PC-9 (cell line): ENCODE measurements at places on chromosomes 13 and 19.
A peak's percentile ranks its signal among the peaks of the same experiment; 100 is the strongest.

DNA sequence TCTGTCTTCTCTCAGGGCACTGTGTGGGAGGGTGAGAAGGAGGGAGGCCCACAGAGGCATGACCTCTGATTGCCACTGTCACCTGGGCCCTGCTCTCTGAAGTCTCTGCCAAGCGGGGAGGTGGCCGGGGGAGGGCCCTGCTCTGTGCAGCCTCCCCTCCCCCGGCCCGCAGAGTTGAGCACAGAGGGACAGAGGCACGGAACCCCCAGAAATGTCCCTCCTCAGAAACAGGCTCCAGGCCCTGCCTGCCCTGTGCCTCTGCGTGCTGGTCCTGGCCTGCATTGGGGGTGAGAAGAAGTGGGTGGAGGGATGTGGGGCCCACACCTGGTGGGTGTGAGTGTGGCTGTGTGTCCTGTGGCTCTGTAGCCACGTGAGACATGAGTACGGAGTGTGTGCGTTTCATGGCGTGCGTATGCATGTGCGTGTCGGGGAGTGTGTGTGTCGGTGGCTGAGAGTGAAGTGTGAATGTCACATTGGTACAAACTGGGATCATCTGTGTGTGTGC, at the start of gene APOC4:
Gene APOC4, plus strand, starts transcription at position 171 of the 505 bp plus-strand sequence. Its CDS starts 41 bp downstream, at position 212.
- DNase-seq, result no peak

GRCh38 chr13:33544308-33544707, 258.8 kb upstream of the STARD13 start:
- no peak for DNase-seq

DNA sequence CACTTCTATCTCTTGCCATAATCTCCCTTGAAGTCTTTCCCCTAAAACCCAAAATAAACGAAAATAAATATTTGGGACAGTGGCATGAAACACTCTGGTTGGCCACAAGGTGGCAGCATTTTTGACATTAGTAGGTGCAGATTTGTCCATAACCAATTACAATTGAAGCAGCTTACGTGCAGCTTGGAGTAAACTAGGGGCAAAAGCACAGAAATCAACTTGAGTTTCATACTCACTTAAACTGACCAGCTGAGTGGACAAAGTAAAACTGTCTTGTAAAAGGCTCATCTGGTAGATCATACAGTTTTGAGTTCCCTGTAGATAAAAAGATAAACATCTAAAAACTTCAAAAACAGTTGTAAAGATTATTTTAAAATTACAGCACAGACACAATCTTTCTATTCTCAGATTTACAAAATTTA, 18.8 kb downstream of the PDCD5 start:
- no peak for DNase-seq

DNA sequence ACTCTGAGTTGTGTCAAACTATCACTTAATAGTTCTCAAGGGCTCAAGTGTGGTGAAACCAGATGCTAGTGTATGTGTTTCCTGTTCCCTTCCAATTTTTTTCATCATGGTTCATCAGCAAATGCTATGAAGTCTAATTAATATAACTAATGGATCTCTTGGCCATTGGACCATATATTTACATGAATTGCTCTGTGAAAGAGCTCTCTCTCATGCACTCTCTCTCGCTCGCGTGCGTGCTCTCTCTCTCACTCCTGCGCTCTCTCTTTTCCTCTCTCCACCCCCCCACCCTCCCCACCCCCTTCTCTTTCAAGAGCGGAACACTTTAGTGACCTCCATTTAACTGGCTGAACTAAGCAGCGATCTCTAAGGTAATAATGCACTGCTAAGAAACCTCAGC, 547.0 kb upstream of the GPC6 start:
- DNase-seq, result no peak

DNA sequence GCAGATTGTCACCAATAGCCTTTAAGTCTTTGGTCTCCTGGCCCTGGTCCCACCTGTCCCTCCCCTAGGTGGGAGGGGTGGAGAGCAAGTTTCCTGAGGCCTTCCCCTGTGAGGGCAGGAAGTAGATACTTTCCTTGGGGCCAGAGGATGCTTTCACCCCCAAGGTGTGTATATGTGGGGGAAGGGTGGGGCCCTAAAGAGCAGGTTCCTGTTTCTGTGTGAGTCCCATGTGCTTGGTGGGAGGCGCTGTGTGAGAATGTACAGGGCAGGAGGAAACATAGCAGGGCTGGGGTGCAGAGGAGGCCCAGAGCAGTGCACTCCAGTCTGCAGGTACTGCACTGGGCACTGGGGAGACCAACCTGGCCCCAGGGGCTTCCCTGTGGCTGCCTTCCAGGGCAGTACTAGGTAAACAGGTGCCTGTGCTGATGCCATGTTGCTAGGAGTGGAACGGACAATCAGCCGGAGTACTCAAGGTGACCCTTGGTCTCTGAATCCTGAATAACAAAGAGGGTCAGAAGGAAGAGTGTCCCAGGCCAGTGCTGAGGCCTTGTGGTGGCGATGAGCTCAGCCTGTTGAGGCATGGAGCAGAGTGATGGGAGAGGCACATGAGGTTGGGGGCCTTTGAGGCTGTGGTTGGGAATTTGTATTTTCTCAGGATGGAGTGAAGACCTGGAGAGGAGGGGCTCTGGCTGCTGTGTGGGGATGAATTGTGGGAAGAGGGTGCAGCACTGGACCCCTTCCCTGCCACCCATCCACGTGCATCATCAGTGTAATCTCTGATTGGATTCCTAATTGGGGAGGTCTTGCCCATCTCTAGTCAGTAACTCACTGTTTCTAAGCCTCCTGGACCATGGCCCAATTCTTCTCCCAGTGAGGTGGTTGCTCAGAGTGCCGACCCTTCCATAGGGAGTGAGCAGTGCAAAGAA, 5.1 kb downstream of the EGLN2 start:
- no peak for DNase-seq

DNA sequence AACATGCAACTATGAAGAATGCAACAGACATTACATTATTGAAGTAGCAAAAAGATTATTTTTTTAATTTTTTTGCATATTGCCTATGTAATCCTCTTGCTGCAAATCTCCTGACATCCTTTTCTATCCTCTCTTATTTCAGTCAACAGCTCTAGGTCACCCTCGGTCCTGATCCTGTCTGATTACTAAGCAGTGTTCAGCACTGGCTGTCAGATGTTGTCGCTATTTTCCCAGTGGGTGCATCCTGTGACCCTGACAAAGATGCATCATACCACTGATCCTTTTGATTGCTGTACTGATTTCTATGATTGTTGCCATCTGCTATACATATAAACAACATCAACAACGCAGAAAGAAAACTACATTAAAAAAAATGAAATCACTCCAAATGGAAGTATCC, 443.7 kb upstream of the PRR20A start:
- DNase-seq, result no peak

DNA sequence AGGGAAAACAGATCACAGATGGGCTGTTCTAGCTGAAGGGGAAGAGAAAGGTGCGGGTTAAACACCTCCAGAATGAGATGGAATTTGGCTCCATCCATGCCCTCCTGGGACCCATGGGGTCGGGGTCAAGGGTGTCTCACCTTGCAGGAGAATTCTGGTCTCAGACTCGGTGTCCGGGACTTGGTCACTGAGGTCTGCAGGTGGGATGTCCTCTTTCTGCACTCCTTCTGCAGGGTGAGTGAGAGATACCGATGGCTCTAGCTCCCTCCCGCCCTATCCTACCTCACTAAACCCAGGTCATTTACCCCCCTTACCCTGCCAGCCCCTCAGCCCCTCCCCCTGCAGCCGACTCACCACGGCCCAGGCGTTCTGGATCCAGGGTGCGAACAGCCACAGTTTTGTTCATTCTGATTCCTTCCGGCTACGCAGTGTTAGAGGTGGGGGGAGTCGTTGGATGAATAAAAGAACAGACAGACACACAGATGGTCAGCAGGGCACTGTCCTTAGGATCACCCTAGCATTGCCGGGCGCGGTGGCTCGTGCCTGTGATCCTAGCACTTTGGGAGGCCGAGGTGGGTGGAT, 24.1 kb downstream of the C3 start:
- DNase-seq, result no peak

DNA sequence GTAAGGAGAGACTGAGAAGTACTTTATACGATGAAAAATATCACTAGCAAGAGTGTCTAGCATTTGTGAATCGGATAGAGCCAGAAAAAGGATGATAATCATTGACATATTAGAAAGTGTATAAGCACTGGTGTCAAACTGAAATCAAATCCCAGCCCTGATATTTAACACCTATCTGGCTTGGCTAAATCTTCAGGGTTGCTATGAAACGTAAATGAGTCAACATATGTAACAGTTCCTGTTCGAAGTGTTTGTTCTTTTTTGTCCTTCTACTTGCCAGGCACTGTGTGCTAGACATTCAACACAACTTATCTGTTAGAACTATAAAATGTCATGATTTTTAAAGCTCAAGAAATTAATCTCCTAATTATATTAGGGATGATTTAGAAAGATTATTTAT, 40.8 kb downstream of the SERPINE3 start:
- DNase-seq, result peak; percentile 38

DNA sequence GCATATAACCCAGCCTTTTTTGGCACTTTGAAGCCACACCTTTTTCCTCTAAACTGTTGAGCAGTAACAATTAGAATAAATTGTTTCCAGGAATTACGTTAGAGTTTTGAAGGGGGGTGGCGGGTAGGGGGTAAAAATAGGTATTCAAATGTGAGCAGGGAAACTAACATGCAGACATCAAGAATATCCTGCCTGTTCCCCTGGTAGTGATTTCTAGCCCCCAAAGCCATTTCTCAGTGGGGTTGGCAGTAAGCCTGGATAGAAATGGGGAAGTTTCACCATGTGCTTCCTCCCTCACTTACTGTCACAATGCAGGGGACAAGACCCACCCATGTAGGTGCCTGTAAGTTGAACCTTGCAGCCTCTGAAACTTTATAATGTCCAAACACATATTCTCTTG, 3.8 kb downstream of the DOCK9 start:
- no peak for DNase-seq

- no peak for DNase-seq
These were observed 33.5 kb upstream of the PABPC3 start for GRCh38 chr13:25062479-25062878.

GRCh38 chr13:47639738-47640447, 361.2 kb downstream of the SUCLA2 start:
- no peak for DNase-seq

DNA sequence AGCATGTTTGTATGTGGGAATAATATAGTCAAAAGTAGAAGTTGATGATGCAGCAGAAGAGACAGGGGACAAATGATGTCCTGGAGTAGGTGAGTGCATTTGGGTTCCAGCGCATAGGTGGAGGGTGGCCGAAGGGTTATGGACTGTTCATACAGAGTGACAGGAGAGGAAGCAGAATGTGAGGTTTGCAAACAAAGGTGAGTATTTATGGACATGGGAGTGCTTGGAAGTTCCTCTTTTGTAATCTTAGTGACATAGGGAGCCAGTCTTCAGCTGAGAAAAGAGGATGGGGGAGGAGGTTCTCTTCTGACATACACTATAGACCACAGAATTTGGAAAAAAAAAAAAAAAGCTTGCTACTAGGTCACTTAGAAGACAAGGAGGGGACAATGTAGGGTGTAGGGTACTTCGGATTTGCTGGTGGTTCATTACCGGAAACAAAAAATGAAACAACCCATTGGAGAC, 331.6 kb downstream of the DLEU7 start:
- DNase-seq, result no peak

GRCh38 chr13:38350114-38350617, 515 bp downstream of the UFM1 start:
- DNase-seq, result peak; percentile 69

GRCh38 chr19:33634361-33635091, 12.8 kb downstream of the CHST8 start:
- no peak for DNase-seq

GRCh38 chr19:10895363-10895762, 24.0 kb downstream of the CARM1 start:
- DNase-seq, result no peak

DNA sequence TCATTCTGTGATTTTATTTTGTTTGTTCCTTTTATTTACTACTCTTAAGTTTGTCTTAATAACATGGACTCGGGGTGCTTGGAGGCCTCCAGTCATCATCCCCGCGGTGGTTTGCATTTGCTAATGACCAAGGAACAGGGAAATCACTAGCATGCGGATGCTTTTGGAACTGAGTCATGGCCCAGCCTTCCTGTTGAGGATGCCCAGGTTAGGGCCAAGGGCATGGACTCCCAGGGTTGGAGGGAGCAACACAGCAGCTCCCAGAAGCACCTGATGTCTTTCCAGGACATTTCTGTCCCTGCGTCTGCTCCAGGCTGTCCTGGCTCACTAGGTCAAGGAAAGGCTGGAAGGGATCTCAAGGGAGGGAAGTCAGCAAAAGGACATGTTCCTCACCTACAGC, 423.7 kb upstream of the TSHZ3 start:
- no peak for DNase-seq

GRCh38 chr13:110869805-110870706, 44.8 kb downstream of the ANKRD10 start:
- peak; percentile 96 for DNase-seq

GRCh38 chr19:57242821-57243220, 2.4 kb downstream of the ZNF805 start:
- DNase-seq, result no peak

DNA sequence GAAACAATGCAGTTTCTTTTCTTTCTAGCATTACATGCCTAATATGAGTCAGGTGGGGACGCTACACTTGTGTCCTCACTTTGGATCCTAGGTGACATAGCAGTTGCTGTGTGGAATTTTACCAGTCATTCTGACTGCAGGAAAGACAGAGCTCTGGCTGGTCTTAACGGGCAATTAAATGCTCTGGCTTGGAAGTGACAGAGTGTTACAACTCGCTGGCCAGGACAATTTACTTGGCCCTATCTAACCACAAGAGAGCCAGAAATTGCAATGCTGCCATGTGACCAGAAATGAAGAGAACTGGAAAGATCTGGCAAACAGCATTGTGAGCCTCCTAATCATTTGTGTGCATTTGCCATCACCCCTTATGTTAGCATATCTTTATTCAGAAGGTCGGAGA, 351.1 kb downstream of the DCT start:
- no peak for DNase-seq
